ENCODE measurements at places on chromosomes 7 and 10. TPM values are rescaled to one million over a fixed set of nuclear protein-coding genes. Genes with fewer than 3 reads are reported as not detected.

Gene CUBN
- total RNA-seq: 4.5 TPM

DNA sequence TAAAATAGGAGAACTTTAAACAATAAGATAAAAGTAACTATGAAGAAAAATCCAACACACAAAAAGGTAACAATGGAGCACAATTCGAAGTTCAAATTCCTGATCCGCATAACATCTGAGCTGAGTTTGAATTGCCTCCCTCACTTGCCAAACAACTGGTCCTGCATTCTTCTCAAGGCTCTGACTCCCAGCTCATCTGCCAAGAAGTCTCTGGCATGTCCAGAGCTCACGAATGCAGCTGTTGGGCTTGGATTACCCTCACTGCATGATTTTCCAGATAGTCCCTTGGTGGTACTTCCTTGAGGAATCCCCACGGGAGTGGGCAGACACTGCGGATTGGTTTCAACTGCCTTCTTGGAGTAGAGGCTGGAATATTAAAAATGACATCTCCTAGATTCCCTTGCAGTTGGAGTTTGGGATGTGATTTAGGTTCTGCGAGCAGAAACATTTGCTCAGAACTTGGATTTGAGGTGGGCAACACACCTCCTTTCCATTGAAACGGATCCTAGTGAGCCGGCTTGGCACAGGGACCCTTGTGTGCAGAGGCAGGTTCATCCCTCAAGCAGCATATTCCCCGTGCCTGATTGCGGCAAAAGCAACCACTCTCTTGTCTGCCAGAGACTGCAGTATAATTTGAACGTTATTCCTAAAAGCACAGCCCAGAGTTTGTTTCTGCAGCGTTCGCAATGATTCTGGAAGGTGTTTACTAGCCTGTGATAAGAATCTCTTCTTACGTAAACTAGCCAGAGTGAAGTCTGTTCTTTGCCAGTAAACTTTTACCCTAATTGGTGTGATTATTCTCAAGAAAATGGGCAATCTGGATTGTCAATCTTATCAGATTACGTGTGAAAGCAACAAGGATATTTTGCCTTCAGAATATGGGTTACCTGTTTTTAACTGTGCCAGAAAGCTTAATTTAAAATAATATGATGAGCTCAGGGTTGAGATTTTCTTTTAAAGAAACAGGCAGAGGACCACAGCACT lies 23.4 kb upstream of the PRKCQ start:
- DNase-seq: no peak

Gene AKR1C4
- not detected for total RNA-seq

Gene TEX36
- not detected for total RNA-seq

Gene GJD4
- total RNA-seq: not detected

DNA sequence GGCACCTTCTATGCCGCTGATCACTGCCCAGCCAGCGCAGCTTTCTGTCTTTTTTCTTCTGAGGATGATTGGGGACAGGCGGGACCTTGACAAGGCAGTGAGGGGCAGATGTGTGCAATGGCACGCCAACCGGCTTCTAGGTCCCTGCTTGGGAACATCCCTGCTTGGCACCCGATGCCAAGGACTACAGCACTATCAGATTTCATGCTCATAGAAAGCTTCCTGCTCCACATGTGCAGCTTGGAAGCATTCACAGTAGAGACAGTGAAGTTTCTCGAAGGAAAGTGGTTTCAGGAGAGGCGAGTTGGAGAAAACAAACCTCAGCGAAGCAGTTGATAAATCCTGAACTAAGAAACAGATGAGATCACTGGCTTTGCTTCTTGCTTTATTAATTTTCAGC lies 267.5 kb upstream of the HABP2 start:
- DNase-seq: no peak

DNA sequence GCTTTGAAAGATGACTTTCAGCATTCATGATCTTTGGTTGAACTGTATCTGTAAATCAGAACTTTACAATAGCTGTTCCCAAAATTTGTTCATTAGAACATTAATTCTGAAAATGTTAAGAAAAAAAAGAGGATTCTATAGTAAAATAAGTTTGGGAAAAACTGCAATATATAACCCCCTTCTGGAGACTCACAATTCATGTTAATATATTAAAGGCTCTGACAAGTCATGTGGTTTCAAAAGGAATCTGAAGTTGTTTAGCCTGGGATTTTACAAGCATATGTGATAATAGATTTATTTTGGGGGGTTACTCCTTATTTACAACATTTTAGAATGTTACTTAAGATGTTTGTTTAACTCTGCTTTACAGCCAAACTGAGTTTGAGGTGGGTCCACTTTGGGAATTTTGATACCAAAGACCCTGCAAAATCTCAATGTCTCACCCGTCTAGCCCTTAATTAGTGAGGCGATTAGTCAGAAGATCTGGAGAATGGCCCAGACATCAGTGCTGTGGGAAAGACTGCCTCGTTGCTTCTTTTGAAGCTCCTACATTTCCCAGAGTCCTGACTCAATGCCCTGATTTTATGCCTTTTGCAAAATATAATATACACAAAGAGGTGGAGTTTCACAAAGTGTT lies 40.0 kb downstream of the CDK1 start:
- no peak for DNase-seq

Gene LMTK2
- 11.4 TPM for total RNA-seq

Gene CFTR
- 1.8 TPM for total RNA-seq

Gene SCIN
- total RNA-seq: 4.3 TPM

DNA sequence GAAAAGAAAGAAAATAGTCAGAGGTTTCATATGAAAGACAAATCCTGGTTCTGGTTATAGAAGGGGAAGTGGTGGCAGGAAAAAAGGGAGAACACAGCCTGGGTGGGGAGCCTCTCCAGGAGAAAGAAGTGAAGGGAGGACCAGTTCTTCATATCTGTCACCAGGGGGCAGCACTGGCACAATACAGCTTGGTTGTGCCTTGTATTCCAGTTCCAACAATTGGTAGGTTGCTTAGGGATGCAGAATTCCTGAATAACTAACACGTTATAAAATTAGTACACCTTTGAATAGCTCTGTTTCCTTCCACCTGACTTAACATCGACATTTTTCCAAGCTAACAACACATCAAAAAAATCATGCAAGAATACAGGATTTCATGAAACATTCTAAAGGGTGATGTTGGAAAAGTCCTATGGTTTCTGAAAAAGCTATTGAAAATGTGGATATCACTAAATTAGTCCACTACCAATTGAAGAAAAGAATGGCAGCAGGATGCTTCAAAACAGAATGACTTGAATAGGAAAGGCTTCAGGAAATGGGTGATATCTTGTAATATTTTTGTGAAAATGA lies 52.9 kb downstream of the CYP26A1 start:
- DNase-seq: no peak

Gene CDC14C
- total RNA-seq: not detected

- no peak for DNase-seq
Observed at GRCh38 chr7:91771921-91772815, 108.3 kb downstream of the MTERF1 start.

GRCh38 chr10:15325243-15325943 lies 45.7 kb downstream of the FAM171A1 start:
- no peak for DNase-seq

GRCh38 chr10:23432166-23432565 lies 6.7 kb upstream of the OTUD1 start:
- no peak for DNase-seq

GRCh38 chr10:51532044-51532443 lies 167.4 kb downstream of the CSTF2T start:
- no peak for DNase-seq

DNA sequence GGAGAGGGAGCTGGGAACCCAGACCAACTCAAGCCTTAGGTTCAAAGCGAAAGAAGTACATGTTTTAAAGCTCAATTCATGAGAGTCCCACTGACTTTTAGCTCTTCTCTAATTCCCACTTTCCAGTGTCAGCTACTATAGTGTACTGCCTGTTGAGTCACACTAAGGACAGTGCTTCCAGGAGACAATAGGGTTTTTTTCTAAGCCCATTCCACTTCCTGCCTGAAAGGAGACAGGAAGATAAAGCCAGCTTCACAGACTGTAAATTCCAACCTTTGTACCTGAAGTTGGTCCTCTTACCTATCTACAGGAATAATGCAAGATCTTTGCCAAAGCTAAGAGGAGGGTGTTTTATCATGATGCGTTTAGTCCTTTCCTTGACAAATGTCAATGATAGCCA lies 4.4 kb downstream of the MSRB2 start:
- no peak for DNase-seq

DNA sequence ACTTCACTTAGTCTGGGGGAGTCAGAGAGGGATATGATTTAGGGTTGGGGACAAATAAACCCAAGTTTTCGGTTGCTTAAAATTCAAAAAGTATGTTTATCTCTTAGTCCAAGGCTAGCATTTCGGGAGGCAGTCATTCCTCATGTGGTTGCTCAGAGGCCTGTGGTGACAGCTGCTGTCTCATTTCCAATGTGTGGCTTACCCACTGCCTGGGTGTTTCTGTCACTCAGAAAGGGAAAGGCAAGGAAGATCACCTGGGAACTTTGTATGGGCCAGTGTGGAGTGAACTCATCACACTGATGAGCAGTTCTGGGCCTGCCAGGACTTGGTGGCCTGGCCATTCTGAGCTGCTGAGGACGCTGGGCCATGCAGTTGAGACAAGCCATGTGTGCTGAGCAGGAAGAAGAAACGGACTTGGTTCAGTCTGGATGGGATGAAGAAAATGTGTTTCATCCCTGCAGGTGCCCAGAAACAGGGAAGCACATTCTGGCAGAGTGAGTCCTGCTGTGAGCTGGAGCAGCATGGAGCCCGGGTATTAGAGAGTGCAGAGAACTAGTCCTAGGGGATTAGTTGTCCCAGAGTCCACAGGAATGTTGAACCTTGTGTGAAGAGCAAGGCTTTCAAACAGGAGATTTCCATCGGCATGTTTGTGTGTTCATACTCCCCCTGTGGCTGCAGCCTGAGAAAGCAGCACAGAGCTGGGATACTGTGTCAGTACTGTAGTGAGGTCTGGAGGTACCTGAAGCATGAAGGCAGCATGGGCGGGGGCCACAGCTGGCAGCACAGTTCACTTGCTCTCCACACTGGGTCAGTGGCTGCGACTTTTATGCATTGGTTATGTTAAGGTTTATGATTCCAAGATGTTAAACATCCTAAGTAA lies 211.1 kb upstream of the IGFBP3 start:
- DNase-seq: no peak

GRCh38 chr10:47286116-47286505 lies 13.9 kb upstream of the GDF10 start:
- no peak for DNase-seq

Gene AASS
- 50.7 TPM for total RNA-seq

Gene CCDC172
- total RNA-seq: not detected

- DNase-seq: no peak
Observed at GRCh38 chr10:131354380-131354779, 42.9 kb upstream of the TCERG1L start.

GRCh38 chr10:27252267-27253000 lies 11.8 kb upstream of the ACBD5 start:
- no peak for DNase-seq

- DNase-seq: no peak
Observed at GRCh38 chr7:121039994-121040393, 51.5 kb downstream of the CPED1 start.

DNA sequence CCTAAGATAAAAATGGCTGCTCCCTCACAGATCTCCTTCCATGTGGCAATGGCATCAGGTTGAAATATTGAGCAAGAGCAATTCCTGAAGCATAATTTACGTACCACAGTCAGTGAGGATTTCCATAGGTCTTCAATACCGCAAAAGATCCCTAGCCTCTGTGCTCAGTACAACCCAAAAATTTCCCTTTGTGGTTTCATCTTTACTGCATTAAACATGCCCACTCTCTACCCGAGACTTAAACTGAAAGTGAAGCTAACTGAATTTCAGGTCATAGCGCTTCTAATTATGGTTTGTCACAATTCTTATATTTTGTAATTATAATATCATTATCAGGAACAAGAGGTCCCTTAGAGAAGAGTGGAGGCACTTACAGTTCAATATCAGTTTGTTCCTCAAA lies 1071.1 kb downstream of the XPNPEP1 start:
- no peak for DNase-seq

DNA sequence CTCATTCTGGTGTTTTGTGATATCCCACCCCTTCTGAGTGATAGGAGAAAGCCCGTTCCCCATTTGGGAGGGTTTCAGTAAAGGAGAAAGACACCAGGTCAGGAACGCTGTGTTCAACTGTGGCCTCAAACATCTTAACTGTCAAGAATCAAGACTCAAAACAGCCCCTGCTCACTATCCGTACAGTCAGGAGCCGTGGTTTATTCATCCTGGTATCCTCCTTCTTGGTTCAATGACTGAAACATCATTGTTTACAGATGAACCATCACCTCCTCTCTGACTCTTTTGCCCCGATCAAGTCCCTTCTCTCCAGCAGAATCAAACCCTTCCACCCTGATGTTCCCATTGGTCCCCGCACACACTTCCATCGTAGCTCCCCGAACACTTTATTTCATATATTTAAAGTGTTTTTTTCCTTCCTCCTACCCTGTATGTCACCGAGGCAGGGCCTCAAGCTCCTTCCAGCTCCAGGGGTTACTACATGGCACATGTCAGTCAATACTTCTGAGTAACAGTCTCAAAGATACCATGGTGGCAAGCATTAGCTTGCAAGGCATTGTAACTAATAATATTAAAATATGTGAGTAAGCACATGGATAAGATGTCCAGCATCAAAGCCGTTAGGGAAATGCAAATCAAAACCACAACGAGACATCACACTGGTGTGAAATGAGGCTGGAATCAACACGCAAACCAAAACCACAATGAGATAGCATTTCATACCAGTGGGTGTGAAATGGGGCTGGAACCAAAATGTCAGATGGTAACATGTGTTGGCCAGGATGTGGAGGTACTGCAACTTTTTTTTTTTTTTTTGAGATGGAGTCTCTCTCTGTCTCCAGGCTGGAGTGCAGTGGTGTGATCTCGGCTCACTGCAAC lies 124.7 kb upstream of the C1QL3 start:
- no peak for DNase-seq

Gene HEPACAM2
- total RNA-seq: not detected

- no peak for DNase-seq
Observed at GRCh38 chr7:22895140-22895827, 72.6 kb upstream of the TOMM7 start.

Gene C10orf105
- total RNA-seq: 0.56 TPM

Gene PRLHR
- total RNA-seq: not detected

DNA sequence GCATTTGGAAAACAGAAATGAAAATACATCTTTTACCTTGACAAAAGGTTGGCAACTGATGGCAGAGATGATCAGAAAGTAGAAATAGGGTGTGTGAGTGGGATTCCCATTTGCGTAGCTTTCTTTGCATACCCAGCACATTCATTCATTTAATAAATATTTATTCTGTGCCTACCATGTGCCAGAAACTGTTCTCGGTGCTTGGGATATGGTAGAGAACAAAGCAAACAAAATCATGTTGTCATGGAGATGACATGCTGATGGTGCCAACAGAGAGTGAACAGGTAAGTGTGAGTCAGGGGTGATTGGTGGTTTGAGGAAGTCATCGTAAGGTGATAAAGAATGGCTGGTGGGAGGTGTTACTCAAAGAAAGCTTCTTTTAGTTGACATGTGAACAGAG lies 45.4 kb downstream of the CACNB2 start:
- DNase-seq: no peak

- no peak for DNase-seq
Observed at GRCh38 chr7:29641651-29642050, 78.0 kb downstream of the PRR15 start.

DNA sequence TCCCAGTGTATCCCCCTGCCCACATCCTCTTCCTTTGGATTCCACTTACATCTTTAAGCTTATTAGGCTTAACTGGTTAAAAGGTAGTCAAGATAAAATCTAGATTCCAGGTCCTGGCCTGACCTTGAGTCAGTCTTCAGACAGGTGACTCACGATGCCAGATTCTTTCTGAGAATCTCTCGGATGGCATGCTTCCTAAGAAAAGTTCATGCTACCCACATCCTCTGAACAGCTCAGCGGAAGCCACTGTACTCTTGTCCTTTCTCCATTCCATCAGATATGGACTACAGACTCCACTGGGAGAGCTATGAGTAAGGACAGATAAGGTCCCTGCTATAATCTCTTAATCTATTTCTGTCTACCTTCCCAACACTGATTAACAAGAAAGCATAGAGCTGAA lies 43.4 kb downstream of the DNMBP start:
- DNase-seq: no peak

Data from omental fat pad (tissue), 4 donors.